ENCODE measurements at places on chromosomes 16 and 17. TPM values are rescaled to one million over a fixed set of nuclear protein-coding genes. Genes with fewer than 3 reads are reported as not detected.

Gene HOXB1
- polyA plus RNA-seq = 0.09 TPM

Gene NFAT5
- polyA plus RNA-seq = 64.1 TPM

GRCh38 chr16:28093385-28093725 lies 29.8 kb upstream of the GSG1L start:
- no peak for DNase-seq

DNA sequence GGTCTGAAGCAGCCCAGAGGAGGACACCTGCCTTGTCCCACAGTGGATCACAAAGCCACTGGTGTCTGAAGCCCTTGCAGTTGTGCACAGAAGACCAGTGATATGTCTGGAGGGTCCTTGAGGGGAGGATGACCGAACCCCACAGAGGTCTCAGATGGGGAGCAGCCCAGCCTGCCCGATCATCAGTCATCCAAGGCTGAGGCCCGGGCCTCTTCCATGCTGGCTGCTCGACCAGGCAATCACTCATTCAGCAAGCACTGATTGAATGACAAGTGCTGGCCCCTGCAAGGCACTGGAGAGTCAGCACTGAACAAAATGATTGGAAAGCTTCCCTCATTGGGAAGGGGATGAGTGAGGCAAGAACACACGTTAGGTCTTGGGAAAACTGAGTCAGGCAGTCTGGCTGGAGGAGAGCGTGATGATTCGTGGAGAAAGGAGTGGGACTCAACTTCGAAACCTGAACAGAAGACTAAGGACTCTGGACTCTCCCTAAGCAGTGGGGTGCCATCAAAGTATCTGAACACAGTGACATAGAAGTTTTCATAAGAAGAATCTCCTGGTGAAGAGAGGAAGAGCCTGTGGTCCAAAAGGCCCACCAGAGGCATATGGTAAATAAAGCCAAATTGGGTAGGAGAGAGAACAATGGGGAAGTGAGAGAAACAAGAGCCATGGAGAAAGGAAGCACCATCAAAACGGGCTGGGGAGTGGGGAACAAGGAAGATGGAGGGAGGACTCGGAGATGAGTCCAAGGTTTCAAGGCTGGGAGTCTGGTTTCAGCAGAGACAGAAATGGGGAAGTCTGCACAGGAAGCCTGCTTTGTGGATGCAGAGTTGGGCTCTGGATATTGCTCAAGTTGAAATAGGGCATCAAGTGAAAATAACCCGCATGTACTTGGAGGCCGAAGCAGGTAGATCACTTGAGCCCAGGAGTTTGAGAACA lies 10.2 kb downstream of the PIK3R5 start:
- DNase-seq = no peak

- DNase-seq = peak; percentile 67
These were observed 66.3 kb upstream of the DOC2B start for GRCh38 chr17:247767-248166.

- DNase-seq = peak; percentile 89
These were observed 56.1 kb downstream of the RMI2 start for GRCh38 chr16:11401161-11402050.

GRCh38 chr17:69176457-69176795 lies 34.7 kb upstream of the ABCA6 start:
- no peak for DNase-seq

DNA sequence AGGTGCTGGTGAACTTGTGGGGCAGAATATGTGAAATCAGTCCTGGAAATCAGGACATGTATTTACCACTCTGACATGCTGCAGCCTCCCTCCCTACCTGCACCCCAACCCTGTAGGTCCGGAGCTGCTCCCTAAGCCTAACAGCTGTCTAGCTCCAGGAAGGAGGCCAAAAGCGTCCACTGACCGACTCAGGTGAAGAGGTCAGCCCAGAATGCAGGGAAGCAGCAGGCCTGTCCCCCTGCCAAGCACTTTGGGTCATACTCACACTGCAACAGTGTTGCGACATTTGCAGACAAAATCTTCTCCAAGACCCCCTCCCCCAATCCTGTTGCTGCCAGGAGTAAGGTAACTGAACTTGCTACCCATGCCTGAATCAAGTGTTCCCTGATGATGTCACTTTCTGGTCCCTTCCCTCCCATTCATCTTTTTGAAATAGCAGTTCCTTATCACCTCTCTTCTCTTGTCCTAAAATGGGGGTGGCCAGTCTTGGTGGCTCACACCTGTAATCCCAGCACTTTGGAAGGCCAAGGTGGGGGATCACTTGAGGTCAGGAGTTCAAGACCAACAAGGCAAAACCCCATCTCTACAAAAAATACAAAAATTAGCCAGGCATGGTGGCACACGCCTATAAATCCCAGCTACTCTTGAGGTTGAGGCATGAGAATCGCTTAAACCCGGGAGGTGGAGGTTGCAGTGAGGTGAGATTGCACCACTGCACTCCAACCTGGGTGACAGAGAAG lies 1.3 kb upstream of the ACLY start:
- DNase-seq = no peak

DNA sequence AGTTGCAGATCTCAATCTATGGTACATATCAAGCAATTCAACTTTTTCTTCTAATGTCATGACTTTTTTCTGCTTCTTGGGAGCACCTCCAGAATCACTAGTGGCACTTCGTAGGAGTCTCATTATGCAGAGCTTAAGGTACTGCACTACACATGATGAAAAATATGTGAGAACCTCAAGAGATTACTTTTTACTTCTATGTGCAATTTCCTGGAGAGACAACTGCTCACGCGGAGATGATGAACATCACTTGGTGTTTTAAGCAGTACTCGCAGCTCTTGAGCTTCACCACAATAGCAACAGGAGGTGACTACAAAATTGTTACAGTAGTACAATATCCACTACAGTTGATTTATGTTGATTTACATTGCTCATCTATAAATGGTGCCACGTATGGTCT lies 79.7 kb downstream of the MRTFB start:
- DNase-seq = no peak

- DNase-seq = no peak
These were observed 102.0 kb upstream of the HAS3 start for GRCh38 chr16:69003500-69003899.
